Naive B cell (primary cell): ENCODE measurements at places on chromosomes 5 and 9. TPM values are rescaled to one million over a fixed set of nuclear protein-coding genes. Genes with fewer than 3 reads are reported as not detected.

- H3K27me3 ChIP-seq = no peaks in the 10 kb centered on the region
- peaks cover 7% of the 10 kb centered on the region for H3K36me3 ChIP-seq
- no peak overlapping the region for H3K27ac ChIP-seq
Observed at GRCh38 chr5:159018855-159019254, 80.9 kb downstream of the EBF1 start.

- no peaks in the 10 kb centered on the region for H3K36me3 ChIP-seq
- no peak for DNase-seq
- peaks cover 31% of the 10 kb centered on the region for H3K4me1 ChIP-seq
- no peak overlapping the region for H3K4me3 ChIP-seq
Observed at GRCh38 chr5:55306641-55307382, 682 bp downstream of the DHX29 start.

- H3K36me3 ChIP-seq = no peaks in the 10 kb centered on the region
- H3K4me1 ChIP-seq = peaks cover 5% of the 10 kb centered on the region
- DNase-seq = no peak
- peaks cover 47% of the 10 kb centered on the region for H3K27me3 ChIP-seq
- H3K27ac ChIP-seq = no peak overlapping the region
Observed at GRCh38 chr5:64685866-64686265, 4.4 kb upstream of the SHISAL2B start.

GRCh38 chr5:153774686-153775085 is 264.0 kb downstream of the FAM114A2 start:
- no peak overlapping the region for H3K4me3 ChIP-seq
- peaks cover 13% of the 10 kb centered on the region for H3K27me3 ChIP-seq
- no peaks in the 10 kb centered on the region for H3K36me3 ChIP-seq
- H3K27ac ChIP-seq = no peak overlapping the region
- no peak for DNase-seq

Gene PCDHB16
- polyA plus RNA-seq = not detected

Gene PCDHB8
- not detected for polyA plus RNA-seq

Gene PCDHB5
- not detected for polyA plus RNA-seq

Gene PPP3R2
- polyA plus RNA-seq = not detected

Gene SLC6A19
- polyA plus RNA-seq = not detected
